Stimulated activated CD4-positive, alpha-beta T cell treated with anti-CD3 and anti-CD28 coated beads, Interleukin-4, amount 100 ng/mL, for 4 hours (primary cell): ENCODE measurements at places on chromosomes 4 and X.

- peak; percentile 21 for DNase-seq
These were observed 2.0 kb downstream of the PGK1 start for GRCh38 chrX:78105944-78106650.

DNA sequence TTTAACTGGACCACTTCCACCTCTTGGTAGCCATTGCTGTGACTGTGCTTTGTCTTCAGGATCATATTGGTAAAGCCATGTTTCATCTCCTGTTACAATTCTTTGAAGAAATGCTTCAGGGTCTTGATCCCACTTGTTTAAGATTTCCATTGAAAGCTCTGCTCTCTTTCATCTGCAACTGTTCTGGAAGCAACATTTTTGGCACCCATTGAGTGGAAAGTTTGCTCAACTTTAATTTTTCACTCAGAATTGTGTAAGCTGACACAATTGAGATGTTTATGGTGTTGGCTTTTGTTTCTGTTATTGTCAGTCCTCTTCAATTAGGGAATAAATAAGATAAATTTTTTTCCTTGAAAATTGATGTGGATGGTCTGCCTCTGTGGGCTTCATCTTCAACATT is 237.4 kb downstream of the MAPK10 start:
- DNase-seq = no peak

- peak; percentile 57 for DNase-seq
These were observed at the start of gene LONRF3 for GRCh38 chrX:118974088-118974907. LONRF3 (plus strand) TSS chrX:118974618; CDS start chrX:118974781, 163 bp downstream.

DNA sequence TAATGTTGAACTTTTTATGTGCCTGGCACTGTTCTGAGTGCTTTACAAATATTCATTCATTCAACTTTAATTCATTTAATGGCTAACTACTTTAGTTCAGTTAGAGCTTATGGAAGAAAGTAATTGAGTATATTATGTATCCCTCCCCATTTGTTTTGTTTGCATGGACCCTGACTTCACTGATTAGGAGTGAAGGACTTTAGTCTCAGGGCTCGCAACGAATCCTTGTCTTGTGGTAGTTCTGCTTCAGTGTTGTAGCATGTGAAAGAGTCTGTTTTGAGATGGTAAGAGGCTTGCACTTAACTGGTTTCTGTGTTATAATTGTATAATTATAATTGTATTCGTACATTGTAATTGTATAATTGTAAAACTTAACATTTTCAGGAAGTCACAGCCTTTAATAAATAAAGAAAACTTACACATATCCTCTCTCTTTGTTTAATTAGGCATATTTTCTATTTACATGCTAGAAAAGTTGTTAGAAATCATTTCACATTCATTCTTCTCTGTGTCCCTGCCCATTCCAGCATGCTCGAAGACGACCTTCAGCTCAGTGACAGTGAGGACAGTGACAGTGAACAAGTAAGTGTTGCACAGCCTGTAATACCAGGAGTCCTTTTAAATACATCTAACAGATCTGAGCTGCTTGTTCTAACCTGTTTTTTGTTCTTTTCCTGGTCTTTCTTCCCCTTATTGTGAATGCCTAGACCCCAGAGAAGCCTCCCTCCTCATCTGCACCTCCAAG is 115.1 kb downstream of the KLHL8 start:
- no peak for DNase-seq

DNA sequence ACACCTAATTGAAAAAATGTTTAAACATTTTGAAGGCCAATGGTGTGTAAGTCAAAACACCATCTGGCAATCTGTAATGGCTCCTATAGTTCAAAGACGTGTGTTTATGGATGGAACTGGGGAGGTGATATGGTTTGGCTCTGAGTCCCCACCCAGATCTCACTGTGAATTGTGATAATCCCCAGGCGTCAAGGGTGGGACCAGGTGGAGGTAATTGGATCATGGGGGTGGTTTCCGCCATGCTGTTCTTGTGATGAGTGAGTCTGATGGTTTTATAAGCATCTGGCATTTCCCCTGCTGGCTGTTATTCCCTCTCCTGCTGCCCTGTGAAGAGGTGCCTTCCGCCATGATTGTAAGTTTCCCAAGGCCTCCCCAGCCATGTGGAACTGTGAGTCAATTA is 52.2 kb downstream of the ADRA2C start:
- DNase-seq = no peak

DNA sequence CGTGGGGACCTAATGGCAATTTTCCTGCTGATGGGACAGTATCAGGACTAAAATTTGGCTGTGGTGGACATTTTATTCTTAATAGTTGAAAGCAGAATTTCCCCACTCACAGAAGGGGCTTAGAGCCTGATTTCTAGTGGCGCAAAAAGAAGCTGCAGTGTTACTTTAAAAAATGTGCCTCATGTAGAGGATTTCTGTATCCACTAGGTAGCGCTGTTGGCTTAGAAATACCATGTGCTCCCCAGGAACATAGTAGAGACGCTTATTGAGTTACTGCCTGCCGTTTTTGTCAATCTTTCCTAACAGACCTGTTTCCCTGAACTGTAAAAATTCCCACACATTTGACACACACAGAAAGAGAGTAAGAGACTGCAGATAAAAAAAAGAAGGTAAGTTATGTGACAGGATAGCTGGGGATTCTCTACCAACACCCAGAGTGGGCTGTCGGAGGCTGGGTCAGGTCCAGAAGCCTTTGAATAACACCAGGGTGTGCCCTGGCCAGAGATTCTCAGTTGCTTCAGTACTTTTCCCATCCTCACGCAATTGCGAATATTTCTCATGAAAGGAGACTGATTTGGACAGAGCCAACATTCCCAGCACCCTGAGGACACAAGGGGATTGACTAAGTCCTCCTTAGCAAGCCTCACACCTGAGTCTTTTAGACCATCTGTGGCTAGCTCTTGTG is 88.4 kb downstream of the ZXDA start:
- peak; percentile 1 for DNase-seq

- DNase-seq = no peak
These were observed 48.9 kb downstream of the JADE3 start for GRCh38 chrX:46961097-46961496.

GRCh38 chrX:79477691-79478090 is 110.6 kb upstream of the ITM2A start:
- DNase-seq = no peak

DNA sequence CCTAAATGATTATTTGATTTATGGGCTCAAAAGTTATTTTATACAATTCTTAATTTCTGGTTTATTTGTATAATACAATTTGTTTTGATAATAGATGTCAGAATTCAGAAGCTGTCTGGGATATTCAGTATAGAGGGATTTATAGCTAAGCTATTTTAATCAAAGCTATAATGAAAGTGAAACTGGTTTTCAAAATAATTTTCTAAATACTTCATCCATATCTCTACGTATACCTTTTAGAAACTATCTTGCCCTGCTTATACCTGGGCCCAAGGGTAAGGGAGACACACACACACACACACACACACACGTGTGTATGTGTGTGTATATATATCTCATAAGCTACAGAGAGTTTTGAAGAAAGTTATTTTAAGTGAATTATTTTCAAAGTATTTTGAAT is 2.9 kb downstream of the TMEM131L start:
- no peak for DNase-seq

DNA sequence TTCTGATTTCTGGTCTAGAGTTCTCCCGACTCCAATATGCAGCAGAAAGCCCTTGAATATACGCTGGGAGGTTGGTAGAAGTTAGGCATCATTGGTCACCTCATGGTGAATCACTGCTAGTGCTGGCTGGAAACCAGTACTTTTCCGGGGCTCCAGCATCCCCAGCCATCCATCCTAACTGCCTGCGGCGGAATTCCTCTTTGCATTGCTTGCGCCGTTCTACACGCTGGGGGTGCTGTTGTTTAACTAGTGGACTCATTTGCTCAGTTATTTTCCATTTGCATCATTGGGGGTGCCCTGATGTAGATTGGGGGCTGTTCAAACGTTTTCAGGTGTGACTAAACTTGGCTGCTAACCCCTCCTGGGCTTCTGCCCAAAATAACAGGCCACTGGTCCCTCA is 23.3 kb upstream of the GPR50 start:
- no peak for DNase-seq

- DNase-seq = no peak
These were observed 62.9 kb upstream of the SLC7A11 start for GRCh38 chr4:138305050-138305449.

GRCh38 chrX:48897157-48897624 is 377 bp downstream of the TIMM17B start:
- DNase-seq = peak; percentile 50

DNA sequence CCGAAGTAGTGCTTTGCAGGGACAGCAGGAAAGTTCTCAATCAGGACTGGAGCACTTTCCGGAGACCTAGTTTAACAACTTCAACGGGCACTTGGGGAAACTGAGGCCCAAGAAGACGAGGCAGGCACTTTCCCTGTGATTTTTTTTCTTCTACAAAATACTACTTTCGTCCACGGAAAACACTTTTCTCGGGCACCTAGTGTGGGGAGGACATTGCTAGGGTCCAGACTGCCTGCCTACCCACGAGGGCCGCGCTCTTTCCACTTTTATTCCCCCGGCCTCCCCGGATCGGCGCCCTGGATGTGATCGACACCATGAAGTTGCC is 125.4 kb upstream of the CXorf66 start:
- no peak for DNase-seq

DNA sequence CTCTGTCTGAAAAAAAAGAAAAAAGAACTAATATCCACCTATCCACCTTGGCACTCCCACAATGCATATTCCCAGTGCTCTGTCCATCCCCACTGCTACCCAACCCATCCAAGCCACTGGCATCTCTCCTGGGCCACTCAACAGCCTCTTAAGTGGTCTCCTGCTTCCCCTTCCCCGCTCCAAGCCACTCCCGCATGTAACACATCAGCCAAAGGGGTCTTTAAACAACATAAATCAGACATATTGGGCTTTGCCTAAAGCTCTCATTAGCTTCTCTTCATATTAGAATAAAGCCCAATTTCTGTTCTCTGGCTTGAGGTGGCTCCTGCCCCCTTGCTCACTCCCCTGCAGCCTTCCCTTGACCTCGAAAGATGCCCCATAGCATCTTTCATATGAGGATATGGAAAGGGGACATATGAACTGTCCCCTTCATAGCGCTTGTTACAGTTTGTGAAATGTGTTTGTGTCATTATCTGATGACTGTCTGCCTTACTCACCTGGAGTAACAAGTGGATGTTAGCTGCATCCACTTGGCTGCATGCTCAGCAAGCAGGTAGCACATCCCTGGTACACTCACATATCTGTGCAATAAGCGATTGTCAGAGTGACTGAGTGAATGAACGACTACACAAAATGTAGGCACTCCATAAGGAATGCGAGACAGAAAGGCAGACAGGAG is 3.1 kb downstream of the BLOC1S4 start:
- no peak for DNase-seq

DNA sequence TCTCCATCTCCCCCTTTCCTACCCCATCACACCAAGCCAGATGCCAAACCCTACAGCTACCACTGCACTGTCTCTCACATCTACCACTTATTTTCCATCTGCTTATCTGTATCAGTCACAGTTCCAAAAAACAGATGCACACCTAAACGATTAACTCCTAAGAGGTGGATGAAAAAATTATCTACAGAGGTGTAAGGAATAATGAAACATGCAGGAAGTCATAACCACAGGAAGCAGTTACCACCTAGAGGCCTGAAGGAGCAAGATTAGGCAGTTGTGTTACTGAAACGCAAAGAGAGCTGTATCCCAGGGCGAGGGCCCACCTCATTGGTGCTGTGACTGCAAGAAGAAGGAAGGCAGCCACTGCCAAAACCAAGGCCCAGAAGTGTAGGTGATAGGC is 87.8 kb upstream of the FAM241A start:
- no peak for DNase-seq

GRCh38 chr4:82394896-82395295 is 21.1 kb upstream of the HNRNPD start:
- DNase-seq = no peak

DNA sequence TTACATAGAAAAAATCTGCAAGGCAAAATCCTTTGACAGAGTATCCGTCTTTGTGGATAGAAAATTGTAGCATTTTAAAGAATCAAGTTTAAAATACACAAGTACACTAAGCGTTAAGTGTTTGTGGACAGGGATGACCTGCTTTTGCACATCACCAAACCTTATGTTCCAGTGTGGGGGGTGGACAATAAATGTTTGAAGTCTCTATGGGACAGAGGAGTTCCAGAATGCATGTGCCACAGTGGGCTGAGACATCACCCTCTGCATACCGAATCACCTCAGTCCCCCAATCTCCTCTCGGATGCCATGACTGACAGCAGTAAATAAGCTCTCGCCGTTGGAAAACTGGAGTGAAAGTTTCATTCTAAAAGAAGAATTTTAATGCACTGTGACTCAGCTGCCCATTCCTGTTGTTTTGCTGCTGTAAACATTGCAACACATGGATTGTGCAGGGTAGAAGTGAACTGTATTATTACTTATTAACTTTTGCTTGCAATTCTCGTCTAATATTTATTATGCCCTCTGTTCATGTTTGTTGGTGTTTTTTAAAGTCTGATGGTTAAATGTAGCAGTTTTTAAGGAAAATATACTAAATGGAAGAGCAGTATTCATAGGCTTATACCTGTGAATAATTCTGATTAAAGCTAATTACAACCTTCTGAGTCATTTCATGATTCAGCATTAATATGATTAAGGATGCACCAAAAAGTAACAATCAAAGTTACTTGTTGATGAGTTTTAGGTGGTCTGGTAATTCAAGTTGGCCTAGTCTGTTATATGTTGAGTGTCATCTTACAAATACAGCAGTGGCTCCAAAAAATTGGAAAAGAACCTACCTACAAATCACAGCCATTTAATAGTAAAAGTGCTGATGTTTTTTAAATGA is 24.0 kb downstream of the CDKN2AIP start:
- no peak for DNase-seq

- peak; percentile 12 for DNase-seq
These were observed 1.5 kb downstream of the CCNG2 start for GRCh38 chr4:77158487-77158861.

DNA sequence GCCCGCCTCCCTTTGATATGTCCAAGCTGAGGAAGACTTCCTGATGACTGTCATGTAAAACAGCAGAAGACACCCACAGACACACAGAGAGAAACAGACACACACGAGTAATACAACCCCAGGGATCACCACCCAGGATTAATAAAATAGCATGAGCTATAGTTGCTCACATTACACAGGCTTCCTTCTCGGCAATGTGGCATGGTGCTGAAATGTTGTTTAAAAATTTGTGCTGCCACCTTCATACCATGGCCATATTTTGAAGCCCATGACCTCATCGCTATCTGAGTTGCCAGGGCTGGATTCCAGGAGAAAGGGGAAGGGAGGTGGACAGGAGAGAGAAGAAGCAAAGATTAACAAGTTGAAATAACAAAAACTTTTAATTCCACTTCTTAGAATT is 111.7 kb downstream of the SYNPO2 start:
- no peak for DNase-seq

- DNase-seq = no peak
These were observed 4.7 kb upstream of the ASB5 start for GRCh38 chr4:176273736-176274135.

DNA sequence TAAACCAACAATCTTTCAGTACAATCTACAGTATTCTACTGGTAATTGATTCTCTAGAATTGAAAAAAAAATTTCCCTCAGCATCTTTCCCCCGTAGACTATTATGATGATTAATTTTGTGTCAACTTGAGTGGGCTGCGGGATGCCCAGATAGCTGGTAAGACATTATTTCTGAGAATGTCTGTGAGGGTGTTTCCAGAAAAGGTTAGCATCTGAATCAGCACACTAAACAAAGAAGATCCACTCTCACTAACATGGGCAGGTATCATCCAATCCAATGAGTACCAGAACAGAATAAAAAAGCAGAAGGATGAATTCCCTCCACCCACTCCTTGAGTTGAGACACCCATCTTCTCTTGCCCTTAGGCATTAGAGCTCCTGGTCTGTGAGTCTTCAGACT is 186.1 kb upstream of the MAB21L2 start:
- no peak for DNase-seq

- no peak for DNase-seq
These were observed 112.6 kb downstream of the RELL1 start for GRCh38 chr4:37573566-37573965.

GRCh38 chr4:16537926-16538325 is 311.7 kb upstream of the TAPT1 start:
- no peak for DNase-seq
